Activated T-helper 1 cell treated with anti-CD3 and anti-CD28 coated beads, Interleukin-2, amount 50 U/mL, for 16 hours (primary cell): ENCODE measurements at places on chromosomes 1 and 21.

DNA sequence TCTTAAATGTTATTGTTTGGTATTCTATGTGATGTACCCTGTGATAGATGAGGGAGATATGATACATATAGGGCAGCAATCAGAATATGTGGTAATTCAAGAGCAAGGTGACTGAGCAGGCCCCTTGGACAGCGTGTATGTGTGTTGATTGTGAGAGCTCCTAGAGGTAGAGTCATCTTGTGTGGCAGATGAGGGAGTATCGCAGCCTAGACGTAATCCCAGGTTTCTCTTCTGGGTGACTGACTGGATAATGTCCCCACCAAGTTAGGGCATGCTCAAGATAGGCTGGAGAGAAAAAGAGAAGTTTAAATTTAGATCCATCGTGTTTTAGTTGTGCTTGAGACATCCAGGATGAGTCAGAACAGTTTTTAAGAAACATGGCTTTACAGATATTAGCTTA lies 185.3 kb downstream of the ZP4 start:
- no peak for DNase-seq

GRCh38 chr1:215648957-215649356 lies 81.9 kb downstream of the KCTD3 start:
- no peak for DNase-seq

- DNase-seq: no peak
Observed at GRCh38 chr1:2210084-2210653, 15.6 kb upstream of the FAAP20 start.

DNA sequence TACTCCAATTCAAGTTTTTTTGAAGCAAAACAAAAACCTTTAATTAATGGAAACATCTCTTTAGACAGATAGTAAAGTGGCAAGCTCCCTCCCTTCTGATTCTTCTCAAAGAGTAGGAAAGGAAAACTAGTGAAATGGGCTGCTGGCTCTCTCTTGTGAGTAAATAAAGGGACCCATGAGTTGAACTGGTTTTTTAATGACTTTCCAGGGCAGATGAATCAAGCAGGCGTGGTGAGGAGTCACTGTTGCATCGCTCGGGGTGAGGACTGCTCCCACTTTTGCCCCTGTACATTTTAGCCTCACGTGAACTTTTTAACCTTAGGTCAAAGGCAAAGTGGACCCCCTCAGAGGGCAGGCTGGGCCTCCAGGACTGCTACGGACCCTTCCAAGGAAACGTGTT lies 64.8 kb downstream of the ABCA4 start:
- no peak for DNase-seq

DNA sequence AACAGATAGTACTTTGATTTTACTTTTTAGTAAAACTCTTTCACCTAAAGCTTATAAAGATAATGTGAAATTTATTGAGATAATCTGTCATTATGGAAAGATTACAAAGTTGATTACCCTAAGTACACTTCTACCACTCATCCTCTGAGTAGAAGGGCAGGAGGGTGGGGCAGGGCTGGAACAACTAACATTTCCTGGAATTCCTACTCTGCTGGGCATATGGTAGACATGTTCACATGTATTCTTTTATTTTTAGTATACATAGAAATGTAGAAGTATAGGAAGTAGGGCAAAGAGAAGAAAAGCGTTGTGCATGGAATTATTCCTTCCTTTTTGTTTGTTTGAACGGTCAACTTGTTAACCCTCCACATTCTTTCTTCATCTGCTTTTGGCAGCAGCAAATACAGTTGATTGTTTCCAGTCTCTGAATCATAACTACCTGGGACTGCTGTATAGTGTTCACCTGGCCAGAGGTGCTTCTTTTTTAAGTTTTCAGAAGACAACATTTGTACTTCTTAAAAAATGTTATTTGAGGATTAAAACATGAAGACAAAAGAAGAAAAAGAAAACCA lies 85.1 kb downstream of the POU2F1 start:
- DNase-seq: no peak

DNA sequence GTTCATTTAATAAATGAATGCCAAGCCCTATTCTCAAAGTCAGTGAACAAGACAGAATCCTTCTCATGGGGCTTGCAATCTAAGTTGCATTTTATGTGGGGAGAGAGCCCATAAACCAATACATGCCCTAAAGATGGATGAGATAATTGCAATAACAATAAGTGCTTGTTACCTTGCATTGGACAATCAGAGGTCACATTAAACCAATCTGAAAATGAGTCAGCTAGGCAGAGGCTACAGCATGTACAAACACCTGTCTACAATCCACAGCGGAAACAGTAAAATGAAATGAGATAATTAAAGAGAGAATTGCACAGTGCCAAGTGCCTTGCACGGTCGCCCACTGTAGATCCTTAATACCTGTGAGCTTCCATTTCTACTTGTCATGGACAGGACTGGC lies 7.4 kb upstream of the IGFN1 start:
- DNase-seq: no peak

- DNase-seq: no peak
Observed at GRCh38 chr1:207878939-207879338, 32.0 kb downstream of the CD34 start.
